Small intestine (tissue), 16 donors: ENCODE measurements at places on chromosomes 13 and 19.

GRCh38 chr13:86174622-86175021 lies 375.4 kb upstream of the SLITRK6 start:
- no peak for DNase-seq

- DNase-seq, result no peak
Observed at GRCh38 chr19:38044267-38045111, 137.5 kb downstream of the SIPA1L3 start.

DNA sequence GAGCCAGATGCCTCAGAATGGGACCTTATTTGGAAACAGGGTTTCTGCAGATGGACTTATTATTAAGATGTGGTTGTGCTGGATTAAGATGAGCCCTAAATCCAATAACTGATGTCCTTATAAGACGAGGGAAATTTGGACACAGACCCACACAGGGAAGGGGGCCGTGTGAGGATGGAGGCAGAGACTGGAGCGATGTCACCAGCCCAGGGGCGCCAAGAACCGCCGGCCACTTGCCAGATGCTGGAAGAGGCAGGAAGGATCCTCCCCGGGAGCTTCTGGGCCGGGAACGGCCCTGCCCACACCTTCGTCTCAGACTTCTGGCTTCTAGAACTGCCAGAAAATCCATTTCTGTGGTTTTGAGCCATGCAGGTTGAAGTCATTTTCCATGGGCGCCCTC lies 26.6 kb downstream of the GNG7 start:
- DNase-seq, result no peak

DNA sequence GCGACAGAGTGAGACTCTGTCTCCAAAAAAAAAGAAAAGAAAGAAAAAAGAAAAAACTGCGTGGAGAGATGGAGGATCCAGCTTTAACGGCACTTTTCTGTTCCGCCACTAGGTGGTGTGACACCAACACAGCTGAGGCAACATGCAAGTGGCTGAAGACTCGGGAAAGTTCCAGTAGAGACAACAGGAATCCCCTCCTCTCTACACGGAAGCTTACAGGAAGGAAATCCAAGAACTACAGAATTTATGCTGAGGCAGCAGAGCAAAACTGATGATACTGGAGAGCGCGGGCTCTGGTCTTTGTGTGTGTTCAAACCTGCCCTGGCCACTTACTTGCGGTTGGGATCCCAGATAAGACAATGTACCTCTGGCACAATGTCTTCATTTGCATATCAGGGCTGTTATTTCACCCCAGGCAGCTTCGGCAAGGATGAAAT lies 9.9 kb downstream of the RANBP3 start:
- peak; percentile 86 for DNase-seq

DNA sequence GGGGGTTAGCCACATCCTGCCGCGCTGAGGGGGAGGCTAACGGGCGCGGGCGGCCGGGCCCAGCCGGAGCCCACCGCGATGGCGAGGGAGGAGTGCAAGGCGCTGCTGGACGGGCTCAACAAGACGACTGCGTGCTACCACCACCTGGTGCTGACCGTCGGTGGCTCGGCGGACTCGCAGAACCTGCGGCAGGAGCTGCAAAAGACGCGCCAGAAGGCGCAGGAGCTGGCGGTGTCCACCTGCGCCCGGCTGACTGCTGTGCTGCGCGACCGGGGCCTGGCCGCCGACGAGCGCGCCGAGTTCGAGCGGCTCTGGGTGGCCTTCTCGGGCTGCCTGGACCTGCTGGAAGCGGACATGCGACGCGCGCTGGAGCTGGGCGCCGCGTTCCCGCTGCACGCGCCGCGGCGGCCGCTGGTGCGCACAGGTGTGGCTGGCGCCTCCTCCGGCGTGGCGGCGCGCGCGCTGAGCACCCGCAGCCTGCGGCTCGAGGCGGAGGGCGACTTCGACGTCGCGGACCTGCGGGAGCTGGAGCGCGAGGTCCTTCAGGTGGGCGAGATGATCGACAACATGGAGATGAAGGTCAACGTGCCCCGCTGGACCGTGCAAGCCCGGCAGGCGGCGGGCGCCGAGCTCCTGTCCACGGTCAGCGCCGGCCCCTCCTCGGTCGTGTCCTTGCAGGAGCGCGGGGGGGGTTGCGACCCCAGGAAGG lies 692 bp downstream of the RGS9BP start:
- DNase-seq, result peak; percentile 75

GRCh38 chr13:95505986-95506385 lies 46.5 kb upstream of the CLDN10 start:
- DNase-seq, result no peak

DNA sequence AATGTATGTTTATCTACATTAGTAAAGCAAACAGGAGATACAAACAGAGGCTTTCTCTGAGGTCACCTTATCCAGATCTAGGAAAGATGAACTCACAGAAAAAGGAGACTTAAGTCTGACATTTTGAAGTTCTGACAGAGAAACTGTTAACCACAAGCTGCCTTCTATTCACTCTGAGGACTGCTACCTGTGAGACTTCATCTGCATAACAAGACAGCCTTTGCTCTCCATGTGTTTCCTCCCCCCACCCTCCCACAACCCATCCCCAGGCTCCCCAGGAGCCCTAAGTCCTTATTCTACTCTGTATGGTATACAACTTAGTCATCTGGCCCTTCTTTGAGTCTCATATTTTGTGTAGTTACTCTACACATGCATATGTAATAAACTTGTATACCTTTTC lies 699.0 kb downstream of the FGF9 start:
- no peak for DNase-seq

DNA sequence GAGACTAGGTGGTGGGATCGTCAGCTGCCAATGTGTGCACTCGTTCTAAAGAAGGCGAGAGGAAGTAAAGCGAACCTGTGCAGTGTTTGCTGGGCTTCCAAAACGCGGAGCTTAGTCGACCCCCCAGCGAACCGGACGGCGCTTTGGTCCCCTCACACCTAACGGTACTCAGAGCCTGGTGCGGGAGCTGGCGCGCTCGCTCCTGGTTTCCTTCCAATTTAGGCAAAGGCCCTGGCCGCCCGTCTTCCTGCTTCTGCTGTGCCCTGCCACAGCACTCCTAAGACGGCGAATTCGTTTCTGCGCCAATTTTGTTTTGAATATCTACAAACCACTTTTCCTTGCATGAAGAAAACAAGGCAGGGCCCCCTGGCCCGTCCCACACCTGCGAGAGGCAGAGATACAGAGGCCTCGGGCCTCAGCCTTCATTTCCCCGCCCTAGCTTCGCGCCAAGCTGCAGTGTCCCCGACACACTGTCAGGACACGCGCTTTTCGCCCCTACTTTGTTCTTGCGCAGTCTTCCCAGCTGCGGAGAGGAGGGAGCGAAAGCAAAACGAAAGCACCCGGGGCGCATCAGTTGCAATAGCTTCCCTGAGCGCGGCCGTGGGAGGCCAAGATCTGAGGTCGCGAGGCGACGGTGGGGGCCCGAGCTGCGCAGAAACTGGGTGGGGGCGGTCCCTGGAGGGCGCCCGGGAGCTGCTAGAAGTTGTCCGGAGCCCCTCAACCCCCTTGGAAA lies 111.9 kb downstream of the KCNRG start:
- DNase-seq, result peak; percentile 85

- no peak for DNase-seq
Observed at GRCh38 chr19:17339088-17339741, 1.9 kb downstream of the GTPBP3 start.

DNA sequence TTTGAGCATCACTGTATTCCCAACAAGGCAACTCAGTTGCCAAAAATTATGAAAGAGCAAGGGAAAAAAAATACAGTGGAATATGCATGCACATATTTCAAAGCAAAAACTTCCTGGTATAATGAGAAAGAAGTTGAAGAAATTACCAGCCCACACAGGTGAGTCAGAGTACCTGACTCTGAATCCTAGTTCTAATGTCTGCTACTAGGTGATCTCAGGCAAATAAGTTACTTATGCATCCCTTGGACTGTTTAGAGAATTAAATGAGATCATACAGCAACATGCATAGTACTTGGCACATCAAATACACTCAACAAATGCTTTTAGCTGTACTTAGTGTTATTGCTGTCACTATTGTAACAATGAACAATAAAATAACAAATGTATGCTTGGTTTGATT lies 144.9 kb downstream of the MIPEP start:
- no peak for DNase-seq
